ENCODE measurements at places on chromosomes 2 and 18.

GRCh38 chr18:24321071-24321470 lies 76.6 kb downstream of the OSBPL1A start:
- DNase-seq: no peak

DNA sequence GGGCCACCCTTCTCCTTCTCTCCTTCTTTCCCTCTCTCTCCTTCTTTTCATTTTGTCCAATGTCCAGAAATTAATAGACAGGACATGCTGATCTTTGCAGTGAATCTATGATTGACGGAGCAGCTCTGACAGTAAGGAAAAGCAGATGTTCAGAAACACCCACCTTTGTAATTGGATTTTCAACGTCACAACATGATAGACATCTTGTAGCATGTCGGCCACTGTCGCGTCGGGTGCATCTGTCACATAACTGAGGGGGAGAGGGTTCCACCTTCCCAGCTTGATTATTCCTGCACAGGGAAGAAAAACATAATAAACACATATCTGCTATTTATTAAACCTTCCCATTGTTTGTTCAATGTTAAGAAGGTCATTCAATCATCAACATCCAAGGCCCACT lies 76.2 kb downstream of the SATB2 start:
- no peak for DNase-seq

DNA sequence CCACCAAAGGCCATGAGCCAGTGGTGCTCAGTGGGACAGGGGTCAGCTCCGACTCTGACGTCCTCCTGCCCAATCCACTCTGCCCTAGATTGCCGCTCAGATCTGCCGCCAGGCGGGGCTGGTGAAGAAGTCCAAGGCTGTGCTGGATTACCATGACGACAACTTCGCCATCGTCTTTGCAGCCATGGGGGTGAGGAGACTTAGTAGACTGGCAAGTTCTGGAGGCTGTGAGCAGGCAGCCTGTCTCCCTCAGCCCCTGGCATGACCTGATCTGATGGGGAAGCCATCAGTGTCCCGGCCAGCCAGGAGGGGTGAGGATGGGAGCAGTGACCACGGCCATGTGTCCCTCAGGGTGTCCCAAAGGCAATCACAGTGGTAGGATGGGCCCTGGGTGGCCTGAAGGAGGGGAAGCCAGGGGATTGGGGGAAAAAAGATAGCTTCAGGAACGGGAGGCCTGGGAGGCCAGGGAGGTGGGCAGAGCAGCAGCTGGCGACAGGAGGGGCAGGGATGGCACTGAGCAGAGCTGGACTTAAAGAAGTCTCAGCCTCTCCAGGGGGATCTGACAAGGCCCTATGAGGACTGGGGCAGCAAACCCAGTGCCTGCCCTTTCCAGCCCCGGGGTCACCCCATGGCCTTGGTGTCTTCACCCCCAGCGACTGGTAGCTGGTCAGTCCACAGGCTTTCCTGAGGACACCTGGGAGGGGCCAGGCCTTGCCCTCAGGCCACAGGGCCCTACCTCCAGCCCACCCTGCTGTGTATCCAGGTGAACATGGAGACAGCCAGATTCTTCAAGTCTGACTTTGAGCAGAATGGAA lies 17.4 kb upstream of the ANKRD53 start:
- no peak for DNase-seq

- no peak for DNase-seq
Observed at GRCh38 chr2:119446037-119446436, 14.4 kb downstream of the TMEM37 start.

DNA sequence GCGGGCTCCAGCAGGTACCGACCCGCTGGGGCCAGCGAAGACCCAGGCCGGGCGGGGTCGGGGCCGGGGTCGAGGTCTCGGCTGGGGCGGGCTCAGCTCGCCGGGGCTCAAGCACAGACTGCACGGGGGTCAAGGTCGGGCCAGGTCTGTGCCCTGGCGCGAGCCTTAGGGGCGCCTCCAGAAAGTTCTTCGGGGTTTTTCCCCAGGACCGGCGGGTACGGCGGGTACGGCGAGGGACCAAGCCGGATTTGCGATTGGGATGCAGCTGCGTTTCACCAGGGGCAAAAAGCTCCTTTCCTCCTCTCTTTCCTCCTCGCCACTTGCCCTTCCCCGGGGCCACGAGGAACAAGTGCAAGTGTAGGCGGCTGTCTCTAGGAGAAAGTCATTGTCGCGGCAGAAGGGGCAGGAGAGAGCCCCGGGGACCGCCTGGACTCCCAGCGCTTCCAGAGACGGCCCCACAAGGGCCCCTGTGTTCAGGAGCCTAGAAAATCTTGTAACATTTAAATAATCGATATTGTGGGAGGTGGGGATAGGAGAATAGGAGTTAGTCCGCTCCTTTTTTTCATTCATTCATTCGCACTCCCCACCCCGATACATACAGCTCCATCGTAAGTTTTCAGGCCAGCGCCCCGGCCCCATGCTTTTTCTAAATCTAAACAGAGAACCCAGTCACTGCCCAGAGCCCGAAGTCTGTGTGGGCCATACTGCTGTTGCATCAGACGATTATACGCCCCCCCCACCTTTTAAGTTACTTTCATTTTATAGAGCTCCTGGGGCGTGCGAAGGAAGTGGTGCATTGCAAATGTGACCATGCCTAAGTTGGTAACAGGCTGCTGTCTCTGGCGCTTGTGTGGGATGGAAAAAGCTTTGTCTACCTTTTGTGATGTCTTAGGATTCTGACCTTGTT lies 679 bp downstream of the PMAIP1 start:
- DNase-seq: no peak

DNA sequence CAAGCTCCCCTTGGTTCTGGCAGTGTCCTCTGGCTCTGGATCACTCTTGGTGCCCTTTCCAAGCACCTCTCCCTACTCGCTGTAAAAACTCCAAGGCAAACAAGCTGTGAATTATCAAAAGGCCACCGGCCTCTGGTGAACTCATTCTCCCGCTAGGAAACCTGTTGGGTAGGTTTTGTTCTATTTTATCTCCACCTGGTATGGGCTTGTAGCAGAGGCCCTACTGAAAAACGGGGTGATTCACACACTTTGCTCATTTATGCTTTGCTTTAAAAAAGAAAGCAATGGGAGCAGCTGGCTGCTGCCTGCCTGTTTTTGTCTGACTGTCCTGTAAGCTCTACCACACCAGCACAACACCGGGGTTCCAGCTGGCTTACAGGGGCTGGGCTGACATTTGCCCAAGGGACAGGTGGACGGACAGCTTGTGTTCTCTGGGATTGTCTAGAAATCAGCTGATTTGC lies 56.8 kb downstream of the SH3BP4 start:
- DNase-seq: peak; percentile 18

DNA sequence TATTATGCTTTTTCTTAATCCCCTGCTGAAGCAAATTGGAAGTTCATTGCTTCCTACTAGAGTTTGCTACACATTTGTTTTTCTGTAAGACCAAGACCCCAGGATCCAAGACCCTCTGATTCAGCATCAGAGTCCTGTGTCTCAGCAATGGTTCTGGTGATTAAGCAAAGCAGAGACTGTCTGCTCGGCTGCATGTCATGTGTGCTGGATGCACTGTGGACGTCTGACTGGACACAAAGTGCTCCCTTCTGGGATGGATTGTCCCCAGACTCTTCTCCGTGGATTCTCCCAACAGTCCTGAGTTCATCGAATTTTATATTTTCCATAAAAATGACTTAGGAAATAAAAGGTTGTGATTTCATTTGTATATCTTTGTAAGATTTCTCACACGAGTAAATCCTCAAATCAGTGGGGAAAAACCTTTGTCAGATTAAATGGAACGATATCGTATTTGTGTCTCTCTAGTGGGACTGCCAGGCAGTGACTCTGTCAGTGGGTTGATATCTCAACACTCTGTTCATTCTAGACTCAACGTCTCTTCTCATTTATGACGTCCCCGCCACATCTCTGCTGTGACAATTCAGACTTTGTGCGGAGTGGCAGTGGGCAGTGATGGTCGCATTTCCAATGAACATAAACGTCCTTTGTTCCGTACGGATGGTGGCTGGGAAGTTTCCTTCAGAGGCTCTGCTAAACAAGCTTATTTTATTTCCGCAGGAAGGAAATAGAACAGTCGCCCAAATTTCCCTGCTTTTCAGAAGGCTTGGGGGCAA lies 58.6 kb downstream of the NCAPH start:
- no peak for DNase-seq

DNA sequence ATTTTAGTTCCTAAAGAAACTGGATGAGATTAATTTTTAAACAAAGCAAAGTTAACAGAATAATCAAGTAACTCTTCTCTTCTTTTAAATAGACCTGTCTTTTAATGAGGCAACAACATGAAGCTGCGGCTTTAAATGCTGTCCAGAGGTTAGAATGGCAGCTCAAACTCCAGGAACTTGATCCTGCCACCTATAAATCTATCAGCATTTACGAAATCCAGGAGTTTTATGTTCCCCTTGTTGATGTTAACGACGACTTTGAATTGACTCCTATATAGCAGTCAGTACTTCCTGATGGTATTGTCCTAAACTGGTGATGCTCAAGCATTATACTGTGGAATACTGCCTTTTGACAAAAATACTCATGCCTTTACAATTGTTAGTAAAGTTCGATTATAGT lies 53.7 kb upstream of the TWSG1 start:
- no peak for DNase-seq

- no peak for DNase-seq
Observed at GRCh38 chr2:85387754-85388153, 22.4 kb downstream of the CAPG start.

DNA sequence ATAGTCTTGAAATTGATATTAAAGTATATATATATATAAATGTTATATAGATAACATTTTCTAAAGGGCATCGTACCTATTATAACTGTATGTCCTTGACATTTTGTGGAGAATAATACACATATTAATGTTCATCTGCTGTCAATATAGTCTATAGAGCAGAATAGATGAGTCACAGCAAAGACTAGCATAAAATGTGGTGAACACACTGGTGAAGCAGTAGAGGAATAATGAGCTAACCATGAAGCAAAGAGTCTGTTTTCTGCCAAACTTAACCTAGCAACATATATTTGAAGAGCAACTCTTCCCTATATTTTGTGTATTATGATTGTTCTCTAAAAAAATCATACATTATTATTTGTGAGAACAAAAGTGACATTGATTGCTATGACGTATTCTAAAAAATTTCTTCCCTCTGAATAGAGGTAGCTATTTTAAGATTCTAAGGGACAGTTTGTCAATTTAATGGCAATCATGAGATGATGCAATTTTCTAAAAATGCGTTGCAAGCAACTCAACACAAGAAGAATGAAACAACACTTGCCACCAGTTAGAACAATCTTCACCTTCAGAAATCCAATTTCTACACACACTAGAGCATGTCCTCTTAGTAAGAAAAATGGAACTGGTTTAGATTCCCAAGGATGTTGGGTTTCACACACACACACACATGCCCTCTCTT lies 22.0 kb downstream of the DOCK10 start:
- DNase-seq: no peak

- no peak for DNase-seq
Observed at GRCh38 chr2:173764094-173764493, 201.1 kb downstream of the SP3 start.

- no peak for DNase-seq
Observed at GRCh38 chr18:14916181-14916580, 168.2 kb downstream of the ANKRD30B start.

DNA sequence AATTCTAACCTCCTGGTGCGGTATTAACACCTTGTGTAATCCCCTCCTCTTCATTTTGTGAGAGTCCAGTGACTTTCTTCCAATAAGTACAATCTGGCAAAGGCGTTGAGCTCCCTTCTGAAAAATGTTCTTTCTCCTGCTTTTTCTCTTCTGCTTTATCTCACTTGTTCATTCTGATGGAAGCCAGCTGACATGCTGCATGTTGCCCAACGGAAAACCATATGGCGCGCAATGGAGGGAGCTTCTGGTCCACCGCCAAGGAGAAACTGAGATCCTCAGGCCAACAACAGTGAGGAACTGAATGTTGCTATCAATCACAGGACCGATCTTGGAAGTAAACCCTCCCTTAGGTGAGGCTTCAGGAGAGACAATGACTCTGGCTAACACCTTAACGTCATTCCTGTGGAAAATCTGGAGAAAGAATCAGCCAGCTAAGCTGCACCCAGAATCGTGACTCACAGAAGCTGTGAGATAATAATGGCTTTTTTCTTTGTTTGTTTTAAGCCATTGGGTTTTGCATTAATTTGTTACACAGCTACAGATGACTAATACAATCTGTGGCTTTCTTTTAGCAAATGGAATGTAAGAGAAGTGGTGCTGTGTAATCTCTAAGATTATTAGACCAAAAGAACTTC lies 1323.9 kb upstream of the DDX18 start:
- DNase-seq: no peak

DNA sequence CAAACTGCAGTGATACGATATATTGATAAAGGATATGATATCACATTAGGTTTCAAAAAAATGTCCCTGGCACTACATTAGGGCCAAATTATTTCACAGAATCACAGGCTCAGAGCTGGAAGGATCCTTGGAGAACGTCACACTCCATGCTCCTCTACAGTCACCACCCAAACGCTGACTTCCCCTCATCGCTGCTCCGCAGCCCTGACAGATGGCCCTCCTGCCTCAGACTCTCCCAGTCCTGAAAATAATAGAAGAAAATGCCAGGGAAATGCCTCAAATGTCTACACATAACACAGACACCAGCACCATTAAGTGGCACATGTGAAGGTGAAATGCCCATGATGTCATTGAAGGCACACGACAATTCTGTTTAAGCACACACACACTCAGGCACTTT lies 72.0 kb downstream of the ZNF521 start:
- DNase-seq: no peak

GRCh38 chr2:230872151-230872967 lies 7.6 kb downstream of the ITM2C start:
- no peak for DNase-seq

DNA sequence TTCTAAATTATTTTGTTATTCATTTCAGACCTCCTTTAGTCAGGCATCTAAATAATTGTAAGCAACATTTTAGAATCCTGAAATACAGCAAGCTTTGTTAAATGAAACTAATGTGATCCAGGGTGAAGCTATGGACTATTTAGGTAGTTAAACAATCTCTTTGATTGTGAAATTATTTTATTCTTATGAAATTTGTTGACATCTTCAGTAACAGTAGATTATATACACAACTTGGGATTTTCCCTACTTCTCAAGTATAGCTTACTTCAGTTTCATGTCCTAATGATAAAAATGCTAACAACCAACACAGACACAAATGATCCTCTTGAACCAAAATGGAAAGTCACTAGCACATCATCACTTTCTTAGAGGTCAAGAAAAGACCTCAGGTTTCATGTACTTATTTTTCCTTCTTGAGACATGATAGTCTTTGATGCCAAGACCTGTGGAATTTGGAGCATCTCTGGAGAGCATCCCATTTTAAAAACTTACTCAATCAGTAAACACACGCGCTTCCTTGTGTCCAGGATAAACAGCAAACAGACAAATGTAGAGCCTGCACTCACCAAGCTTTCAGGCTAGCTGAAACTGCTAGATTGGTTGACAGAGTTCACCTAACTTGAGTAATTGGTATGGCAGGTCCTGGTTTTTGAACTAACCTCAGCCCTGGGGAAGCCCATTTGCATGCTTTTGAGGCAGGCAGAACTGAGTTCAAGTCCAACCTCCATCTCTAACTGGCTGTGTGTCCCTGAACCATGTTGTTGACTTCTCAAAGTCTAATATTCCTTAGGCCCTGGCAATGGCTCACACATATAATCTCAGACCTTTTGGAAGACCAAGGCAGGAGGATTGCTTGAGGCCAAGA lies 47.8 kb downstream of the KCTD18 start:
- DNase-seq: no peak

GRCh38 chr2:36672199-36672598 lies 24.3 kb upstream of the VIT start:
- DNase-seq: no peak

GRCh38 chr2:145286716-145287275 lies 766.9 kb upstream of the ZEB2 start:
- DNase-seq: no peak

Data from SHP77 treated with DMSO at 0.1 percent for 48 hours (cell line).